ENCODE measurements at places on chromosomes 16 and 17. TPM values are rescaled to one million over a fixed set of nuclear protein-coding genes. Genes with fewer than 3 reads are reported as not detected.
A peak's percentile ranks its signal among the peaks of the same experiment; 100 is the strongest.

DNA sequence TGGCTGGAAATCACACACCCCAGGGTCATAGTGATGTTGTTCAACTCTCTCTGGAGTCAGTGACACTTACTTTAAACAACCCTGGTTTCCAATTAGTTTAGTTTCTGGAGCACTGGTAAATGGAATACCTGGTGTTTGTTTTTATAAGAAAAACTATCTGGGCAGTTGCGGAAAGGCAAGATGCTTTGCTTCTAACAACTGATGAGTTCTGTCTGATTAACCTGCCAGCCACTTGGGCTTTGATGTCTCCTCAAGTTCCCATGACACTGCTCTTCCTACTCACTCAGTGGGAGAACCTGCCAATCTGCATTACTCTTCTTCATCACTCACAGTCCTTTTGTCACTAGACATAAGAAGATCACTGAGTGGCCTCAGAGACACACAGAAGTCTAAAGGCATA is 78.7 kb upstream of the MTMR4 start:
- DNase-seq, result no peak

- no peak for DNase-seq
Observed at GRCh38 chr16:15829460-15829859, 27.4 kb downstream of the MYH11 start.

- DNase-seq, result no peak
Observed at GRCh38 chr16:66902648-66903543, 15.8 kb downstream of the CDH16 start.

DNA sequence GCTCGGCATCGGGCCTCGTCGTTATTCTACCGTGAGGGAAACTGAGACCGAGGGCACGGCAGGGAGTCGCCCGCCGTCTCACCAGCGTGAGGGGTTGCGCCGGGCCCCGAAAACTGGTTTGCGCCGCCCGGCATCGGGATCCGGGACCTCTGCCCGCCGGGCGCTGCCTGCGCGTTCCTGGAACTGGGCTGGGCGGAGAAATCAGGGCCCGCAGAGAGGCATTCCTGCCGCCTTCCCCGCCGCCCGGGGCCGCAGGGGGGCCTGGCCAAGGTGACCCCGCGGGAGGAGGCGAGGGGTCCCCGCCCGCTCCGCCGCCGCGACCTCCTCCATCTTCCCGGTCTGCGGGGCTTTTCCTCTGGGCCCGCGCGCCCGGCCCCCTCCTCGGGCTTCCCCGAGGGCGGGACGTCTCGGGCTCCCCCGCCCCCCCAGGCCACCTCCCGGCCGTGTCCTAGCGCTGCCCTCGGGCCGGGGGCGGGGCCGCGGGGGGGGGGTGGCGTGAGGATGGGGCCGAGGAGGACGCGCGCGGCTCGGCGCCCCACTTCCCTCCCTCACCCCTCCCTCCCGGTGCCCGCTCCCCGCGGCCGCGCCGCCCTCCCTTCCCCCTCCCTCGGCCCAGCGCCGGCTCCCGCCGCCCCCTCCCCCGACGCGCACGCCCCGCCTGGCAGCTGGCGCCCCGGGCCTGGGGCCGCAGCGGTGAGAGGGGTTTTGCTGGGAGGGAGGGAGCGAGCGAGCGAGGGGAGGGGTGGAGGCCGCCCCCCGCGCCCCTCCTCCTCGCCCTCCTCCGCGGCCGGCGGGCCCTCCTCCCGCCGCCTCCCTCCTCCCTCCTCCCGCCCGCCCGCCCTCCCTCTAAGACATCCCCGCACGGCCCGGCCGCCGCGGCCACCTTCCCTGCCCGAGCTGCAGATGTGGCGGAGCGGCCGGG is at the start of gene GLIS2:
Gene GLIS2, plus strand, starts transcription at position 882 of the 922 bp plus-strand sequence. CDS start 16,214 bp downstream, outside the sequence.
- DNase-seq, result peak; percentile 41

- no peak for DNase-seq
Observed at GRCh38 chr16:72979974-72980373, 68.0 kb downstream of the ZFHX3 start.

DNA sequence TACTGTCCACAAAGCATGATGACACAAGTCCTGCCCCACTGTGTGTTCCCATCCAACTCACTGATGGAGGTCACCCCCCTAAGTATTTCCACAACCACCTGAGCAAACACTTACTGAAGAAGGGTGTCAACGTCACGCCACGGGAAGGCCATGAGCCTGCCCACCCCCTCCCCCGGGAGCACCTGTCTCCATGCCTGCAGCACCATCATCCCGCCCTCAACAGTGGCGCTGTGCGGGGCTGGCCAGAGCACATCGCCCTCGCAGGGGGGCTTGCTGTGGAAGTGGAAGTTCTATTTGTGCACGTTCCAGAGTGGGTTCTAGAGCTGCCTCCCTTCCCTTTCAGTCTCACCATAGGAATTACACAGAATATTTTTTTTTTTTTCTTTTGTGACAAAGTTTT is 4.3 kb upstream of the MBTPS1 start:
- DNase-seq, result no peak

- DNase-seq, result no peak
Observed at GRCh38 chr17:17419631-17420030, 57.2 kb upstream of the MED9 start.

GRCh38 chr16:82643136-82643535 is 16.4 kb downstream of the CDH13 start:
- DNase-seq, result no peak

DNA sequence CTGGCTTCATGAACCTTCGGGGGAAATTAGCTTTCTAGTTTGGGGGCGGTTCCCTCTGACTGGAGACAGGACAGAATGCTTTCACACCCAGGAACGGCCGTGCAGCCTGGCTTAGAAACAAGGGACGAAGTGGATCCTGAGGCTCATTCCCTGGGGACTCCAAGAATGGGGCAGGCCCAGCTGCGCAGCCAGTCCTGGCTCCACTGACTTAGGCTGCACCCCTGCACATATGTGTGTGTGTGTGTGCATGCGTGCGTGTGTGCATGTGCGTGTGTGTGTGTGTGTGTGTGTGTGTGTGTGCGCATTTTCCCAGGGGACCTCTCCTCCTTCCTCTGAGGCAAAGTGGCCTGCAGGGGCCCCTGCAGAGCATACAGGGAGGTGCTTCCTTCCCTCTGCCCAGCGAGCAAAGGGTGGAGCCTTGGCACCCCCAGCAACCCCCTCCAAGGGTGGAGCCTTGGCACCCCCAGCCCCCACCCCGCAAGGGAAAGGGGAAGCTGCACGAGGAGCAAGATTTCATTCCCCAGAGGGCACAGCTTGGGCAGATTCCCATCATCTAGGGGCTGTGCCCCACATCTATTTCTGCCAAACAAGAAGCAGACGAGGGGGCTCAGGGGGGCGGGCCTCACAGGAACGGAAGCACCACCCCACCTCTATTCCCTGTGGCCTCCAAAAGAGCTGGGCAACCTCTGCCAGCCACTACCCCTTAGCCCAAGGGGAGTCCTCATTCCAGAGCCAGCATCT is 97.6 kb upstream of the CBX4 start:
- peak; percentile 35 for DNase-seq

DNA sequence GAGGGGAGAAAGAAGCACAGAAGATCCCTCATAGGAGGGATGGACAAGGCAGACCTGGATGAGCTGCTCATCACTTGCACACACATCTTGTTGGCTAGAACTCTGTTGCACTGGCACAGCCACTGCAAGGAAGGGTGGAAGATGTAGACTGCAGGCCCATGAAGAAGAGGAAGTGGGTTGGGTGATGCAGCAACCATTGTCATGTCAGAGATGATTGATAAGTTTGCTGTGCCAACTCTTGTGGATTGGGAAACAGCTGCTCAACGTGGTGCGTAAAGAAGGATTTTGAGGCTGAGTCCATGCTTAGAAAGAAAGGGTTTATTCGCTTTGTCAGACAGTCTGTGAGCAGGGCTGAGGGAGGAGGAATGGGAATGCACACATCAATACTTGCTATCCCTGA is 161.4 kb upstream of the MPHOSPH6 start:
- DNase-seq, result no peak

TP53TG3B gene
- not detected for total RNA-seq

EMP2 gene
- not detected for total RNA-seq

DDX52 gene
- total RNA-seq, result 35.6 TPM

Measured in activated B cell treated with CpG ODN at 0.5 μM for 24 hours (primary cell).